ENCODE measurements at places on chromosomes 11 and 22. TPM values are rescaled to one million over a fixed set of nuclear protein-coding genes. Genes with fewer than 3 reads are reported as not detected.

Gene RPS6KB2
- total RNA-seq = 53.8 TPM

Gene CD6
- total RNA-seq = under 0.01 TPM

Gene TRIM66
- total RNA-seq = 7.8 TPM

Gene MRGPRE
- 0.12 TPM for total RNA-seq

Gene ZP1
- total RNA-seq = not detected

Gene RAB6A
- 127 TPM for total RNA-seq

Gene LRRN4CL
- 3.4 TPM for total RNA-seq

Gene FAM181B
- total RNA-seq = not detected

Gene SC5D
- 38.4 TPM for total RNA-seq

Gene PDE2A
- total RNA-seq = 2.9 TPM

Gene PDE3B
- 2.4 TPM for total RNA-seq

Gene ZBTB16
- 0.13 TPM for total RNA-seq

Gene ACTN3
- total RNA-seq = not detected

Gene MMP10
- 3.9 TPM for total RNA-seq

Gene OR8G1
- total RNA-seq = not detected

Gene GAL3ST1
- not detected for total RNA-seq

Gene NLRP14
- total RNA-seq = 0.92 TPM
